ENCODE measurements at places on chromosomes 4 and X.
A peak's percentile ranks its signal among the peaks of the same experiment; 100 is the strongest.

DNA sequence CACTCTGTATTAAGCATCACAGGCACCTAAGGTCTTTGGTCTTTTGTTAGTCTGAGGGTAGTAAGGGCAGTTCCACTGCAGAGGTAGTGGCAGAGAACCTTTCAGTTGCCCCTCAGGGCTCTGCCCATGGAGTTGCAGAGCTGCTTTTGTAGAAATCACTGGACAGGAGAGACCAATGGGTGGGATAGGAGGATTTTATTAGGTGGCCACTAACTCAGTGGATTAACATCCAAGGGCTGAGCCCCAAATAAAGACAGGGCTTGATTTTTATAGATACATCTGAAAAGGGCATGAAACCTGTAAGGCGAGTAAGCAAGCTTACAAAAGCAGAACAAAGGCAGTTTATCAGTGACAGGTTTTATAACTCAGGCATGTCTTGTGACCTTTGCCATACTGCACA is 1035.4 kb downstream of the SH3BGRL start:
- no peak for DNase-seq

- no peak for DNase-seq
These were observed 27.0 kb downstream of the LRPAP1 start for GRCh38 chr4:3505231-3505630.

DNA sequence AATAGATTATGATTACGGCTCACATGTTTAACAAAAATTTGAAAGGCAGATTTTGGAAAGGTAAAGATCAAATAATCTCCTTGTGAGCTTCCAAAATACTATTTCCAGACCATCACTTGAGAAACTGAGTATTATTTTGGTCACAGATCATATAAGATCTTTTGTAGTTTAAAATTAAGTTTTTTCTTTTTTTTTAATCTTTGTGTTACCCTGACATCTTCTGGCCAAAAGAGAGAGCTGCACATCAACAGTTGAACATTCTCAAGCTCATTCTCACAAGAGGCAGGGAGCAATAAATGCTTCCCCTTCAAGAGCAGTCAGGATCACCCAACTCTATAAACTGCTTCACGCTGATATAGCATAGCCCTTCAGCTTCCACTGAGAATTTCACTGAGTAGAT is 15.9 kb downstream of the TMEM192 start:
- peak; percentile 65 for DNase-seq

DNA sequence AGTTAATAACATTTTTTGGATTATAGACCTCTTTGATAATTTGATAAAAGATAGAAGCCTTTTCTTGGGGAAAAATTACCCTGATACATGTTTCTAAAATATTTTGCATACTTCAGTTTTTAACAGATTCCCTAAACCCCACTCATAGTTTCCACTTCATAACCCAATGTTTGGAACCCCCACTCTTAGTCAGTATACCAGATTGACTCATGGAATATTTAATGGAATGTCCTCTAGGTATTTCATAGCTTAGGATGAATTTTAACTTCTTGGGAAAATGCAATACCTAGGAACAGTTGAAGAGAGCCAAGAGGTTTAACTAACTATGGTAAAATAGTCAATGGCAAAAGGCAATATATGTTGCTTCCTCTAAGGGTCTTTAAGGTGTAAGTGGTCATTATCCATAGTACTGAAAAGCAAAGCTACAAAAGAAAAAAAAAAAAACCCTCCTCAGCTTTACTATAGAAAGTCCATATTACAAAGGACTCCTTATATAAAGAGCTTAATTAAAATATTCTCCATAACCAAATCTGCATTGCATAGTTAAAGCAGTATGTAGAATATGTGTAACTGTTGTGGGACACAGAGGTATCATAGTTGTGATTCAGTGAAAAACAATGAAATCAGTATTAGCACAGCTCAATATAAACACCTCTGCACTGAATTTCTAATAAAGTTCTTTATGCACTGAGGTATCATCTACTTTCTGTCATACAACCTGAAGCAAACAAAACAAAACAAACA is 159.9 kb downstream of the PCDH7 start:
- no peak for DNase-seq

DNA sequence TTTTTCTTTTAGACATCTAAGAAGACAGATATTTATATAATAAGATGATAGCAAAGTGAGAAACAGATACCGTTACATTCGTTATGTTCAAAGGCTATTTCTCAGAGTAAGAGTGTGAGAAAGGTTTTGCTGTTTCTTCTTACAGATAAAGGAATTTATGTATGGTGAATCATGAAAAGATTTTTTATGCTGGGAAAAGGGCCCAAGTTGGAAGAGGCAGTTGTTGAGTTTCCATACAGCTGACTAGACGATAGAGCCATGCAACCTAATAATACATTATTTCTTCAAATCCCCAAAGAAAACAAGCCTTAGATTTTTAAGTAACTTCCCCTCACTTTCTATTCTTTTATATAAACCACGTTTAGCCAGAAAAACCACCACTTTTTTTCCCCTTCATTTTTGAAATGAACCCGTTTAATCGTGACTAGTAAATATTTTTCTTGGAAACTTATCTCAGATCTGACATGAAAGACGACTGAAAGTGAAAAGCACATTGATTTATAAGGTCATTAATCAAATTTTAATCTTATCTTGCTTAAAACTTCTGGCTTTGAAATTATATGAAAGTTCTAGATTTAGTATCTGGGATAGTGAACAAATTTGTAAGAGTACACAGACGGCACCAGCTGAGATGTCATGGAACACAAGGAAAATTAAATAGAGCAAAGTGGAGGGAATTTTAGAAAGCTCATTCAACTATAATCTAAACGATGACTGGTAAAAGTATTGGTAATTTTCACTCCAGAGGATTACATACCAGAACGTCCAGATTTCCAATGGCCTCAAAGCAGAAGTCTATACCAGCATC is 10.9 kb downstream of the ADH6 start:
- DNase-seq: no peak
